CD4-positive, alpha-beta T cell treated with Interleukin-6 at 100 ng/mL for 8 hours (primary cell): ENCODE measurements at places on chromosomes 2 and 18.

GRCh38 chr2:109168716-109169115 is 39.7 kb downstream of the SH3RF3 start:
- DNase-seq: no peak

DNA sequence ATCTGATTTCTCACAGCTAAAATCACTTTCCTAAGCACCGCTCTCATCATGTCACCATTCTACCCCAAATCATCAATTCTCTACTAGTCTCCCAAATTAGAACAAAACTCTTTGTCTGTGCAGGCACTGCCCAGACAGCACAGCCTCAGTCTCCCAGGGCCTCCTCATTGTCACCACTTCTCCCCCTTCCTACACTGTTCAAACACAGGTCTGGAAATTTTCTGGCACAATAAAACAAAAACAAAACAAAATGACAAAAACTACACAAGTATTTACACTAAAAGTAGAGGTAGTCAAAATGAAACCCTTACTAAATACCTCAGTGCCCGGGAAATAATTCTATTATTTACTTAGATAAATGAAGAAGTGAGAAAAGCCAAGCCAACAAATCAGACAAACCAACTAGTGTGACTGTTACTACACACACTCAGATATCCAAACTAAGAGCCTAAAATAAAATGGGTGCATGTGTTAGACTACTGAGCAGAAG is 156.2 kb upstream of the DNMT3A start:
- DNase-seq: no peak

DNA sequence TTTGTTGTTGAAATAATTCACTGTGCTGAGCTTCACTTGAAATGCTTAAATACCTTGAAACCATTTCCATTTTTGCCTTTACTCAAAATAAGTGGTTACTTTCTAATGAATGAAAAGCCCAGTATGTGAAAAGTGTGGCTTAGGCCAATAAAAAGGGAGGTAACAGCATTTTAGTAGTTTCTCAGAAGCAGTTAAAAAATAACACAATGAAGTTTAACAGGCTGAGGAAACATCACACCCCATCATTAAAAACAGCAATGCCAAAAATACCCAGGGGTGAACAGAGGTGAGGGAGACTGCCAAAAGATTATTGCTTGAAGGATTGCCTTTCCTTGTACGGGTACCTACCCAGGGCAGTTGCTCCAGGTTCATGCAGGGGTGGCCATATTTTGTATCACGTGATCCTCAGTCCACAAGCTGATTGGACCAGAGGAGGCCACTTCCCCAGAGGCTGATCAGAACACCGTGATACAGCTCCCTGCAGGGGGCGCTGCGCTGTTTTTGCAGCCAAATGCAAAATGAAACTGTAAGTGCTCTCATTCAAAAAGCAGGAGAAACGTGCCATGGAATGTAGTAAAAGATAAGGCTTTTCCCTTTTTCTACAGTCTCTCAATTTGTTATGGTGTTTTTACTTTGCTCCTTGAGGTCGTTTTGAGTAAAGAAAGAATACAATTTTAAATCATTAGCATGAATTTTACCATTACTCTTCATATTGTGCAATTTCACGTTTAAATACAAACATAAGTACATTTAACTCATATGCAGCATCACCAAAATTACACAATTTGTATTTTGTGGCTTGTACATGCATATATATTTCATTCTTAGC is 70.2 kb upstream of the SH3BP4 start:
- DNase-seq: no peak

- no peak for DNase-seq
Measured at GRCh38 chr2:239951129-239951734, 73.9 kb downstream of the NDUFA10 start.

GRCh38 chr2:209471037-209471436 is 47.2 kb downstream of the MAP2 start:
- DNase-seq: no peak

DNA sequence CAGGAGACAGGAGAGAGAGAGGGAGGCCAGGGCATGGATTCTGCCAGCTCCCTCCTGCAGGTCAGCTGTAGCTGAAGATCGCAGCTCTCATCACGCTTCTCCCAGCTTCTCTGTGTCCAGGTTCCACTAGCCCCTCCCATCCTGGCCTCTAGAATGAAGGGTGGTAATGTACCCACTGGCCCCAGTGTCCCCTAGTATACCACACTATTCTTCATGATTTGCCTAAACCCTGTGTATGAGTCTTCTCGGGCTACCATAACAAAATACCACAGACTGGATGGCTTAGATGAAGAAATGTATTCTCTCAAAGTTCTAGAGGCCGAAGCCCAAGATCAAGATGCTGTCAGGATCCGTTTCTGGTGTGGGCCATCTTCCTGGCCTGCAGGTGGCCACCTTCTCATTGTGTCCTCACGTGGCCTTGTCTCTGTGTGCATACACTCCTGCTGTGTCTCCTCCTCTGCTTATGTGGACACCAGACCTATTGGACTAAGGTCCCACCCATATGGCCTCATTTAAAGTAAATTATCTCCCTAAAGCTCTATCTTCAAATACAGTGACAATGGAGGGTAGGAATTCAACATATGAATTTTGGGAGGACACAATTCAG is 77.3 kb downstream of the TNFRSF11A start:
- DNase-seq: no peak

DNA sequence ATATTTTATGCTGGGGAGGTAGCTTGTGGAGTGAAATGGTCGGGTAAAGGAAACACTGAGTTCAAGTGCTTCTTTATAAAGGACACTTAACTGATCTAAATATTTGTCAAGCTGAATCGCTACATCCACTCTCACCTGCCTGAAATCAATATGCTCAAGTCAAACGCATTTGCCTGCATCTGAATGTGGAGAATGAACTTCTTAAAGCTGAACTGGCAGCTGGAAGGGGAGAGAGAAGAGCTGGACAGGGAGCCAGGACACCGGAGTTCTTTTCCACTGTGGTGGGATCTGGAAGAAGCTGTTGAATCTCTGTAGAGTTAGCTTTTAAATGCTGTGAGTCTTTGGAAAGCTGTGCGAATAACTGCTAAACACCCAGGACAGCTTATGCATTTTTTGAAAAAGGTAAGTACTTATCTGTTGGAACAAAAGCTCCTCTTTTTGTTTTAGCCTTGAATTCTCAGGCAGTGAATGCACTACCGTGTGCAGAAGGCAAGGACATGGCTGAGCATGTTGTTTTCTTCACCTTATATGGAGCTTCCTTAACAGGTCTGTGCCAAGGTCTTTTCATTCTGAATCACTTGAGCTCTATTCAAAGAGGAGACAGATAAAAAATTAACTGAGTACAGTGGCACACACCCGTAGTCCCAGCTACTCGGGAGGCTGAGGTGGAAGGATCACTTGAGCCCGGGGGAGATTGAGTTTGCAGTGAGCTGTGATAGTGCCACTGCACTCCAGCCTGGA is 74.2 kb upstream of the KLF7 start:
- no peak for DNase-seq

DNA sequence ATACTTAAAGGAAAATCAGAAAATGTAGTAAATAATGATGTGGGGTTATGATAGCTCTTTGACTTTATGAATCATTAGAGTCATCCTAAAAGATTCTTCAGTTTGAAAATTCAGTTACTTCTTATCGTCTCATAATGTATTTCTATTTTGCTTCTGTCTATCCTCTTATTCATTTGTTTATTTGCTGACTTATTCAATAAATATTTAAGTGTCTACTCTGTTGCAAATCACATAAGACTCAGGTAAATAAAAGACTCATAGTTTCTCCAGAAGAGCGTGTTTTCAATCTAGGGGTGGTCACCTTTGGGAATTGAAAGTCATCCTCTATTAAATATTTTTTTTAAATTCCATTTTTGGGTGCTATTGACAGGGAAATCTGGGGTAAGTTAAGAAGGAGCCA is 69.1 kb upstream of the RBMS1 start:
- no peak for DNase-seq

GRCh38 chr2:2798337-2798736 is 467.3 kb upstream of the MYT1L start:
- no peak for DNase-seq

- no peak for DNase-seq
Measured at GRCh38 chr2:234977228-234977679, 25.4 kb downstream of the SH3BP4 start.

GRCh38 chr2:149986861-149987260 is 399.3 kb upstream of the MMADHC start:
- no peak for DNase-seq

GRCh38 chr2:235543851-235544688 is 50.2 kb downstream of the AGAP1 start:
- DNase-seq: no peak

- DNase-seq: peak; percentile 23
Measured at GRCh38 chr2:176554101-176555048, 285.1 kb downstream of the MTX2 start.
